Panc1 (cell line): ENCODE measurements at places on chromosomes 12 and 14. TPM values are rescaled to one million over a fixed set of nuclear protein-coding genes. Genes with fewer than 3 reads are reported as not detected.

DNA sequence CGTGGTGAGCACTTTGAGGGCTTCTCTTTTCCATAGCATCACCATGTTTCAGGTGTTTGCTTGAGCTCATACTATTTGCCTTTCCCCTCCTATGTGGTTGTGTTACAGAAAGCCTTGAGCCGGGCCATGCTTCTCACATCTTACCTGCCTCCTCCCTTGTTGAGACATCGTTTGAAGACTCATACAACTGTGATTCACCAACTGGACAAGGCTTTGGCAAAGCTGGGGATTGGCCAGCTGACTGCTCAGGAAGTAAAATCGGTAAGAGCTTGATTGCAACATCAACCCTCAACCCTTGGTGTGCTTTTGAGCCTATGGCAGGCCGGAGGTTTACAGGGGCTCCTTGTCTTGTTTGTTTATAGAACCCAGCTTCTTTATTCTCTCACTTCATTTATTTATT is 8.1 kb downstream of the LETMD1 start:
- peak; percentile 24 for DNase-seq

DNA sequence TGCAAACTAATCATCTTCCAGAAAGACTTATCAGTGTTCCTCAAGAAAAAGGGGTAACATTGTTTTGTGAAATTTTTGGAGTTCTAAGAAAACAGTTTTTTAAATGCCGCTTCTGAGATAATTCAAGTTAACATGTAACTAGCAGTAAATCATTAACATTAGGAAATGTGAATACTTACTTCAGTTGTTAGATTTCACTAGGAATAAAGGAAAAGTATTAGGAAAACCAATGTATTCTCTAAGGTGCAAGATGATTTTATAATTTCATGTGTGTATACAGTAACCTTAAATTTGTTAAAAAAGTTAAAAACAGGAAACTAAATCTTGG is 36.8 kb downstream of the PAPOLA start:
- DNase-seq, result peak; percentile 1

DNA sequence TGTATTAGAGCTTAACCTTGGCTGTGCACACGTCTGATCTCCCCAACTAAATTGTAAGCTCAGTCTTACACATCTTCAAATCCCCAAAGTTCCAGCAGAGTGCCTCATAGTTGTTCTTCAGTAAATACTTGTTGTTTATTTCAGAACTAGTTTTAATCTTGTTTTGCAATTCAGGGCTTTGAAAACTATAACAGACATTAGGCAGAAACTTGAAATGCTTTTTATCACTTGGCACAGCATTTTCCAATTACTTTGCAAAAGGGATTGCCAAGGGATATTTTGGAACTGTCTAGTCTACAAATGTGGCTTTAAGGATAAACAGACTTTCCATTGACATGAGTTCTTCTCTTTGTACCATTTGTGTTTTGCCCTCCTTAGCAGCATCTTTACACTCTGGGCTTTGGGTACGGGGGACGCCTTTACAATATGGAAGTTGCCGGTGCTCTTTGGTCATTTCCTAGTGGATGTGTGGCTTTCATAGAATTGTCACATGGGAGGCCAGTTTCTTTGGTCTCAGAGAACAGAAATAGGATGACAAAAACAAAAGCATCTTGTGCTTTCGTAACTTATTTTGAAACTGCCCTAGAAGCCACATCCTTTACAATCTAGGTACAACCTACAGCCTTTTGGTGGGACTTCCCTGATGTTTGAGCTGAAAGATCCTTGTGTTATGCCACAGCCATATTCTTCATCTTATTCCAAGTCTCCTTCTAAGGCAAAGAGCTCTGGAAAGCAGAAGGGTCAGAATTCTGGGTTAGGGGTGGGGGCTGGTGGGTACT is 96.9 kb downstream of the NPAS3 start:
- DNase-seq, result no peak

DNA sequence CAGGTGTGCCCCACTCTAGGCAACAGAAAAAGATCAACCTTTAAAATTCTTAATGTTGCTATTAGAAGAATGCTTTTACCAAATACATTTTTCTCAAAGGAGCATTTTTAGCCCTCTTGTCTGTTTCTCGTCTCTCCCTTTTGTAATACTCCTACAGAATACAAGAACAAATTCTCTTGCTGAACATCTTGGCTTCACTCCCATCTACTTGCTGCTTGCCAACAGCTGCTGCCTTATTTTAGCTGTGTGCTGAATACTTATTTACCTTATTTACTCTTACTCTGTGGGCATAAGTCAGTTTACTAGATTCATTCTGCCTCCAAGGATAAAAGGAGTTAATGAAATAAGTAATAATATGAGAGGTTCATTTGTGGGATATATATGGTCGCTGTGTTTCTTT is 70.8 kb downstream of the POLR3B start:
- DNase-seq, result no peak

DNA sequence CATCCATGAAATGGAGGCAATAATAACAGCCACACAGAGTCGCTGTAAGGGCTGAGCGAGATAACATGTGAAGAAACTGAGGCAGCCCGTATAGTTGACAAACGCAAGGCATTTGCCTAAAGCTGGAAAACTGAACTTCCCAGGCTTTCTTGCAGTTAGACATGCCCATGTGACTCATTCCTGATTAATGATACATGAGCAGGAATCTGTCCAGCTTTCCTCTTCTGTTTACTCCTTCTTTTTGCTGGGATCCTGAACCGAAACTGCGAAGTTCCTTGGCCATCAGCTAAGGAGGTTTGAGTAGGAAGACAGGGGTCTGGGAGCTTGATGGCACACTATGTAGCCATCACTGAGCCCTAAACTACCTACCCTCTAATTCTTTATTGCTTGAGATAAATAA is 52.2 kb downstream of the ST8SIA1 start:
- no peak for DNase-seq

DNA sequence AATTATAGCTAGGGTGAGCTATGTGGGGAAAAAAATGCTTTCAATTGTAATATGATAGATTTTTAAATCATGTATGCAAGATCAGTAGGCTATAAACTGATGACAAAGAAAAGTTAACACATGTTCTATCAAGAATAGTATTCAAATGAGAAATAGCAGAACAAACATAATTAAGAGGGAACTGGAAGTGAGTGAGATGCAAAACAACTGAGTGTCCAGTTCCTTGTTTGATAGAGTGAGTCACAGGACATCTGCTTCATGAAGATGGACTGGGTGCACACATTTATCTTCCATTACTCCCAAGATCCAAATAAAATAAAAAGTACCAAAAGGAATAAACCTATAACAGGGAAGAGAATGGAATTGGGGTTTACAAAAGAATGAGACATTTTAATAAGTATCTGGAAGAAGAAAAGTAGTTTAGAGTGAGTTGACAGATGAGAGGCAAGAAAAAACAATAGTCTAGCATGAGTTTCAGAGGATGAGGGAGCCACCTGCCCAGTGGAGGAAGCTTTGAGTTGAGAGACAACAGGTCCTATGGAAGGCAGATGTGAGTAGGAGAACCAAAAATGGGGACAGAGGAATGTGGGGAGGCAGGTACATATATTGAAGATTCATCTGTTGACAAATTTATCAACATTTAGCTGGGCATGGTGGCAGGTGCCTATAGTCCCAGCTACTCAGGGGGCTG is 178.1 kb upstream of the ARHGAP5 start:
- DNase-seq, result no peak

DNA sequence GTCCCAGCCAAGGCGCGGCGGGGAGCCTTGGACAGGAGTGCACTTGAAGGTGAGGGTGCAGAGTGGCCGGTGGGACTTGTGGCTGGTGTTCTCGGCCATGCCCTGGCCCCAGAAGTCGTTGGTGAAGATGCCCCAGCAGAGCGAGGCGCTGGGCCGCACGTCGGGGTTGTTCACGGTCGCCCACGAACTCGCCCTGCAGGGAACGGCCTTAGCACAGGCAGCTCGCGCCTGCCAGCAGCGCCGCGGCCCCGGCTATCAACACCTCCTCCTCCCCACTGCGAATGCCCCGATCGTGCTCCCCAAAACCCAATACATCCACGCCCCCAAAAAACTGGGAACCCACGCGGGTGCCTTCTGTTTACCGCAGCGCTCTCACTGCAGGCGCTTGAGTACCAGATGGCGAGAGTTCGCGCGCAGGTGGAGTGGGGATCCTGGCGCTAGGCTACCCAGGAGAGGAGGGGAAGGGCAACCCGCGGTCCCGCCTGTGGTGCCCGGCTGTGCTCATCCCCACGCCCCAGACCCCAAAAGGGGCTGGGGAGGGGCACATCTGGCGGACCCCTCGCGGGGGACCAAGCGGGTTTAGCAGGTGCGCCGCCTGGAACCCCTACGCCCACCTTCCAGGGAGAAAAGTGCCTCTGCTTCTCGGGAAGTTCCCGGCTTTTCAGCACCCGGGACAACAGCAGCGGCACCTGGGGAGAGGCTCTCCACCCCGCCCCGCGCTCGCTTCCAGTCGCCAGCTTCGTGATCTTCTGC is 386.3 kb upstream of the TMTC1 start:
- no peak for DNase-seq

DNA sequence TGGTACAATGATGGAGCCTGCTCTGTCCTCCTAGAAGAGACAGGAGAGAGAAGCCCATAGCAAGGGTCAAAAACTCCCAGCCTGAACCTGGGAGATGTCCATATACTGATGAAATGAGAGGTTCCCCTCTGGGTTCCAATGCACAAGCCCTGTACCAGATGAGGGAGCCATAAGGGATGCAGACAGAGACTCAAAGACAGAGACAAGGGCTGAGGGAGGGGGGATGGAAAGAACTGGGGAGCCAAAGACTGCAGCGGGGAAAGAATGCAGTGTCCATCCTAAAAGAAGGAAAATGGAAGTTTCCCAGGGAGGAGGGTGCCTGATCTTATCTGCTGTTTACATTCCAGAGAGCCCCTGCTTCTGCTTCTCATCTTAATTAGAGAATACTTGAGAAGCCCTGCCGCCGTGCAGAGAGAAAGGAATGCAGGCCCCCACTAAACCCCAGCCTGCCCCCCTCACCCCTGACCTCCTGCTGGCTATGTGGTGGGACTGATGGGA is 27.7 kb downstream of the KRT18 start:
- DNase-seq, result no peak

- no peak for DNase-seq
Measured at GRCh38 chr14:82655770-82656169, 1122.1 kb upstream of the SEL1L start.

- DNase-seq, result no peak
Measured at GRCh38 chr12:72369423-72369959, 97.3 kb downstream of the TRHDE start.

- DNase-seq, result no peak
Measured at GRCh38 chr12:115864396-115864795, 413.1 kb downstream of the MED13L start.

Gene CMA1
- total RNA-seq, result not detected

Gene OR11H7
- total RNA-seq, result not detected

Gene KRT75
- 0.15 TPM for total RNA-seq

Gene EIF4B
- 351 TPM for total RNA-seq

Gene SPIC
- total RNA-seq, result not detected

Gene TAS2R46
- 0.46 TPM for total RNA-seq

Gene MYRFL
- not detected for total RNA-seq

Gene ESR2
- total RNA-seq, result not detected

Gene KRT74
- total RNA-seq, result not detected

Gene LHX5
- not detected for total RNA-seq

Gene TROAP
- total RNA-seq, result 50.0 TPM

Gene TAS2R43
- total RNA-seq, result 0.36 TPM
